ENCODE measurements at places on chromosomes 7 and 10. TPM values are rescaled to one million over a fixed set of nuclear protein-coding genes. Genes with fewer than 3 reads are reported as not detected.

MBL2 gene
- total RNA-seq: 0.17 TPM

SYT15B gene
- total RNA-seq: not detected

CHN2 gene
- not detected for total RNA-seq

PDLIM1 gene
- 14.8 TPM for total RNA-seq

CALHM1 gene
- not detected for total RNA-seq

SPDYE1 gene
- total RNA-seq: not detected

KCP gene
- 5.1 TPM for total RNA-seq

HOXA3 gene
- 32.9 TPM for total RNA-seq

FAM241B gene
- 14.2 TPM for total RNA-seq

BMPER gene
- total RNA-seq: not detected

OIT3 gene
- total RNA-seq: not detected

ARHGAP21 gene
- total RNA-seq: 18.7 TPM

NRP1 gene
- 18.1 TPM for total RNA-seq

LRRC4 gene
- not detected for total RNA-seq

SEMA3D gene
- not detected for total RNA-seq

GPNMB gene
- 33.1 TPM for total RNA-seq

GPR15LG gene
- not detected for total RNA-seq

PRF1 gene
- not detected for total RNA-seq

RBM28 gene
- 30.0 TPM for total RNA-seq

ANKRD7 gene
- 4.0 TPM for total RNA-seq

SERPINE1 gene
- 42.4 TPM for total RNA-seq

CACNB2 gene
- not detected for total RNA-seq

TEX47 gene
- not detected for total RNA-seq

CFAP46 gene
- not detected for total RNA-seq

LRRD1 gene
- not detected for total RNA-seq

ADCK2 gene
- 49.0 TPM for total RNA-seq

JCAD gene
- total RNA-seq: 23.5 TPM

NPY4R gene
- not detected for total RNA-seq

OR2A12 gene
- total RNA-seq: not detected

TUBB8 gene
- not detected for total RNA-seq

ANKRD1 gene
- total RNA-seq: 30.7 TPM

WNT16 gene
- not detected for total RNA-seq

CYP2C19 gene
- 0.41 TPM for total RNA-seq

AKR1C2 gene
- total RNA-seq: 1,499 TPM

ERV3-1 gene
- total RNA-seq: not detected

UPK3BL2 gene
- 27.6 TPM for total RNA-seq

Data from Caki2 (cell line).